ENCODE measurements at places on chromosomes 2 and 18. TPM values are rescaled to one million over a fixed set of nuclear protein-coding genes. Genes with fewer than 3 reads are reported as not detected.

The NRP2 gene
- total RNA-seq = 12.8 TPM

The DLGAP1 gene
- total RNA-seq = 0.26 TPM

The MYL12B gene
- 649 TPM for total RNA-seq

The LHCGR gene
- not detected for total RNA-seq

The LRP1B gene
- total RNA-seq = under 0.01 TPM

The RIF1 gene
- total RNA-seq = 25.3 TPM

- DNase-seq = no peak
Measured at GRCh38 chr18:76656925-76657827, 162.1 kb upstream of the ZNF516 start.

GRCh38 chr2:29495068-29495467 is 379.9 kb downstream of the CLIP4 start:
- DNase-seq = no peak

DNA sequence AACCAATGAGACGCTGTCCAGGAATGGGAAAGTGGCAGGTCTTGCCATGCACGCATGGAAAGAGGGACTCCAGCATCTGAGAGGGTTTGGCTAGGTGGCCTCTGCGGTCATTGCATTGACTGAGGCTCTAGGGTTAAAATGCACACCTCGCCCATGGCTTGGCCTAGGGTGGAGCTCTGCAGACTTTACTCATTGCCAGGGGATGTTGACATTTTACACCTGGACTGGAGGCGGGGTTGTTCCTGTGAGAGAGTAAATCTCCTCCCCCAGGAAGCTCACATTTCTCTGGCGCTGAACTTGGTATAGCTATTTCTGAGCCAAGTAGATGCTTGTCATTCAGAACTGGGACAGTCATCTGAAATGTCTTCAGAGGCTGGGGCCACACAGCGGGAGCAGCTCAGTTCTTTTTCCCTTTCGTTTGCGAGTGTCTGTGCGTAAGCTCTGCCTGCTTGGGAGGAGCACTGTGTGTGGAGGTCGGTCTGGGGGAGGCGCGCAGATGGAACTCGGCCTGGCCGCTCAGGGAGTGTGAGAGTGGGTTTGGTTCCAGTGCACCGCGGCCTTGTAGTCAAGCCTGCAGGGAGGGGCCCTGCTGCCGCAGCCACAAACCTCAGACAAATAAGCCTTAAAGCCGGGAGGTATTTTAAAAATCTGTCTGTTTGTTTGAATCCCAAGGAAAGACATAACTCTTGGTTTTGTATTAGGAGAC is 76.5 kb downstream of the LPIN1 start:
- DNase-seq = peak; percentile 82

- DNase-seq = peak; percentile 72
Measured at GRCh38 chr18:37452682-37453385, 112.8 kb downstream of the CELF4 start.

DNA sequence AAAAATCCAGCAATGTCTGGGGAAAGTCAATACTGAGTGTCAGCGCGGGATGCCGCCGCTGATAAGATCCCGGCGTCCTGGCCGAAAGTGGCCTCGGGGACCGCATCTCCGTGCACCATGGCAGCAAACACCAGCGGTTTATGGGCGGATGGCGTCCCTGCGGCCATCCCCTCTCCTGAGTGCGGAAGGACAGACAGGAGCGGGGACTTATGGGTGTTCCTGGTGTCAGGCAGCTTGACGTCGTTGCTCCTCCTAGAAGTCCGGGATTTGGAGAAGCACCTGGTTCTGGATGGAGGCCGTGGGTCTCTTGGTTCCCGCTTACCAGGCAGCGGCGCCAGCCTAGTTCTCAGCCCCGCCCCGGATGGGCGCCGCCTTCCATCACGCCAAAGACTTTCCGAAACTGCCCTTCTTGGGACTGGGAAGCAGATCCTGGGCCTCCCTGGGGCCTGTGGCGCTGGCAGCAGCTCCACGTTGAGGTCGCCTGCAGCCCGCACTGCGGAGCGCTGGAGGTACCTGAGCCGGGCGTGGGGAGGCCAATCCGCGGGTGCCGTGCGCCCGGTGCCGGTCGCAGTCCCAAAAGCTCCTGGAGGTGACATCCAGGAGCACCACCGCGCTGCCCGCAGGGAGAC is 119.1 kb downstream of the CCDC74A start:
- DNase-seq = no peak

- peak; percentile 81 for DNase-seq
Measured at GRCh38 chr18:11726556-11726955, 37.5 kb downstream of the GNAL start.

- no peak for DNase-seq
Measured at GRCh38 chr18:76823587-76824011, 1.2 kb downstream of the ZNF236 start.

- peak; percentile 18 for DNase-seq
Measured at GRCh38 chr2:19863303-19864041, 38.3 kb downstream of the TTC32 start.

DNA sequence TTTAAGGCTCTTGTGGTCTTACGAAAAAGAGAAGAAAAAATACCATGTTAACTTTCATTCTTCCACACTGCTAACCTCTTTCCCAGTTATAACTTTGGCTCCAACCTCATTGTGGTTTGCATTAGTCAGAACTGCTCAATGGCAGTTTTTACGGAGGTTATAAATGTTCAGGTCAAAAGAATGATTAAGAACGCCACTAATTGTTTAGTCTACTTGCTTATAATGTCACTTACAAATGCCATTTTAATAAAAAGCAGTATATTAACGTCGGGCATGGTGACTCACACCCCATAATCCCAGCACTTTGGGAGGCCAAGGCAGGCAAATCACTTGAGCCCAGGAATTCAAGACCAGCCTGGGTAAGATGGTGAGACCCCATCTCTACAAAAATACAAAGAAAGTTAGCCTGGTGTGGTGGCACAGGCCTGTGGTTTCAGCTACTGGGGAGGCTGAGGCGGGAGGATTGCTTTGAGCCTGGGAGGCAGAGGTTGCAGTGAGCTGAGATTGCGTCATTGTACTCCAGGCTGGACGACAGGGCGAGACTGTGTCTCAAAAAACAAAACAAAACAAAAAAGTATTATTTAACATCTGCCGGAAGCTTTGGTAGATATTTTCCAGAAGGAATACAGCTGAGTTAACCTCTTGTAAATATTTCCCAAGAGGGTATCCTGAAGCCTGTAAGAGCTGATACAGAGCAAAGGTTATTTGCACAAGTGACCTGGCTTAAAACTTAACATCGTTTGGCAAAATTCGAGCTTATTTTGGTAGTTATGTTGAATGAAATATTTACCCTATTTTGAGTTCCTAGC is 5.1 kb downstream of the AGPS start:
- peak; percentile 66 for DNase-seq

DNA sequence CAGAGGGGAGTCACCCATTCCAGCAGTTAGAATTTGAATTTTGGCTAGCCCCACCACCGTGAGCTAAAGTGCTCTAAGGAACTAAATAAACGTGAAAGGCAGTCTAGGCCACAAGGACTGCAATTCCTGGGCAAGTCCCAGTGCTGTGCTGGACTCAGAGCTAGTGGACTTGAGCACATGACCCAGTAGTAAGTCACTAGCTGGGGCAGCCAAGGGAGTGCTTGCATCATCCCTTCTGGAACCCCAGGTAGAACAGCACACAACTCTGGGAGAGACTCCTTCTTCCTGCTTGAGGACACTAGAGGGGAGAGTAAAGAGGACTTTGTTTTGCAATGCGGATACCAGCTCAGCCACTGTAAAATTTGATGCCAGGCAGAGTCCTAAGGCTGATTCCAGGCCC is 672.2 kb downstream of the CPS1 start:
- no peak for DNase-seq

DNA sequence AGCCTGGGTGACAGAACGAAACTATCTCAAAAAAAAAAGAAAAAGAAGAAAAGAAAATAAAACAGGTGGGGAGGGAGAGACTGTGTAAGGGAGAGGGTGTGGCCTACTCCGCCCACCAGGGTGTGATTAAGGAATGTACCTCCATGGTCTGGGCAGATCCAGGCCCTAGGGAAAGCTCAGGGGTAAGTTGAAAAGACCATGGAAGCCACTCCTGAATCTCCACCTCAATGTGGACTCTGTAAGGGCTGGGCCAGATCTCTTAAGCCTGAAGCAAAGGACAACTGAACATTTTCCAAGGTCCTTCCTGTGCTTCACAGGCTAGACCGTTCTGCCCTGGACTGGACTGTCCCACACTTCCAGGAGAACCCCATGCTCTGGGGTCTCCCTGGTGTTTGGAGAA is 9.7 kb upstream of the ATG16L1 start:
- peak; percentile 22 for DNase-seq

GRCh38 chr2:20065885-20066602 is 14.6 kb upstream of the LAPTM4A start:
- peak; percentile 95 for DNase-seq

- no peak for DNase-seq
Measured at GRCh38 chr2:23283-23682, 23.0 kb downstream of the FAM110C start.

GRCh38 chr2:953975-954686 is 3.5 kb downstream of the SNTG2 start:
- DNase-seq = peak; percentile 17

- DNase-seq = no peak
Measured at GRCh38 chr18:44882163-44882868, 201.6 kb downstream of the SETBP1 start.

Measured in bronchial epithelial cell (primary cell).